ENCODE measurements at places on chromosomes 3 and 15. TPM values are rescaled to one million over a fixed set of nuclear protein-coding genes. Genes with fewer than 3 reads are reported as not detected.

Gene RTP4
- 0.99 TPM for total RNA-seq

Gene PIERCE2
- total RNA-seq, result 2.4 TPM

Gene TRPM1
- not detected for total RNA-seq

Gene SEMA3B
- 11.1 TPM for total RNA-seq

Gene CHRNA7
- 5.3 TPM for total RNA-seq

Gene TM4SF1
- 2,041 TPM for total RNA-seq

Gene PSTPIP1
- 1.1 TPM for total RNA-seq

Gene KNG1
- total RNA-seq, result not detected

Gene ACAN
- total RNA-seq, result 21.0 TPM

Gene GOLGA8Q
- total RNA-seq, result 2.0 TPM

Gene STX19
- 0.06 TPM for total RNA-seq

Gene CADM2
- total RNA-seq, result not detected

Gene MYO5C
- 0.50 TPM for total RNA-seq

Gene CLSTN2
- 3.0 TPM for total RNA-seq

Gene HHATL
- not detected for total RNA-seq

Gene MORC1
- not detected for total RNA-seq

Gene CKMT1B
- not detected for total RNA-seq

Gene CACNA2D3
- 0.79 TPM for total RNA-seq

Gene NR2E3
- 0.06 TPM for total RNA-seq

Gene CYP19A1
- total RNA-seq, result 0.56 TPM

Gene ECE2
- not detected for total RNA-seq

Gene TRIM59
- total RNA-seq, result 25.3 TPM

Gene ROBO2
- total RNA-seq, result 3.2 TPM

Gene TUSC7
- not detected for total RNA-seq

Gene ANKRD63
- total RNA-seq, result not detected

Gene ATP13A3
- total RNA-seq, result 647 TPM

Gene GUCA1C
- total RNA-seq, result not detected

Gene CIB2
- total RNA-seq, result 1.6 TPM

Gene CFAP20DC
- 1.1 TPM for total RNA-seq

Gene XIRP1
- not detected for total RNA-seq

Gene CTSH
- 0.53 TPM for total RNA-seq

Gene IQCH
- total RNA-seq, result 5.7 TPM

Gene CCDC54
- not detected for total RNA-seq

Gene CRYGS
- 1.1 TPM for total RNA-seq

Gene SEMA3G
- under 0.01 TPM for total RNA-seq

Gene ZPLD1
- total RNA-seq, result 0.26 TPM

Measured in aortic smooth muscle cell (primary cell).